COLO829 (cell line): ENCODE measurements at places on chromosomes 6 and 20.

- no peak for DNase-seq
Measured at GRCh38 chr6:87115402-87116135, 20.7 kb upstream of the CGA start.

GRCh38 chr6:104282581-104282980 lies 577.1 kb downstream of the HACE1 start:
- no peak for DNase-seq

GRCh38 chr20:10242166-10242565 lies 23.5 kb downstream of the SNAP25 start:
- DNase-seq: no peak

DNA sequence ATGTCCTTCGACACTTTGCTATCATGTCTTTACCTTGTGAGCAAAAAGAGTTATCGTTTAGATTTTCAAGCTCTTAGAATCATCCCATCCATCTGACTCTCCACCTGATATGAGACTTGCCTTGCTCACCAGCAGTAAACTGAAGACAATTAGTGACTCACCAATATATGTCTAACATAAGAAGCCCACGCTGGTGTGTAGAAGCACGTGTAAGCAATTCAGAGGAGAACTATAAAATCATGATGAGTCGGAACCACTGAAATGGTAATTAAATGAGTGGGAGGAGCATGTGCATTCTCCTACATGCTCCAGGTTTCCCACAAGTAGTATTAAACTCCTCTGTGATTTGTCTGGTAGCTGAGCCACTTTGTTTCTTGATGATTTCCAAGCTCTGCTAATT lies 181.6 kb upstream of the RNF217 start:
- DNase-seq: no peak

GRCh38 chr20:19368351-19368750 lies 155.9 kb downstream of the SLC24A3 start:
- DNase-seq: no peak

GRCh38 chr6:52666071-52666470 lies 4.8 kb upstream of the TMEM14A start:
- DNase-seq: no peak

GRCh38 chr20:19268426-19268825 lies 56.0 kb downstream of the SLC24A3 start:
- DNase-seq: no peak

GRCh38 chr20:20894753-20895152 lies 182.3 kb upstream of the RALGAPA2 start:
- peak; percentile 45 for DNase-seq

DNA sequence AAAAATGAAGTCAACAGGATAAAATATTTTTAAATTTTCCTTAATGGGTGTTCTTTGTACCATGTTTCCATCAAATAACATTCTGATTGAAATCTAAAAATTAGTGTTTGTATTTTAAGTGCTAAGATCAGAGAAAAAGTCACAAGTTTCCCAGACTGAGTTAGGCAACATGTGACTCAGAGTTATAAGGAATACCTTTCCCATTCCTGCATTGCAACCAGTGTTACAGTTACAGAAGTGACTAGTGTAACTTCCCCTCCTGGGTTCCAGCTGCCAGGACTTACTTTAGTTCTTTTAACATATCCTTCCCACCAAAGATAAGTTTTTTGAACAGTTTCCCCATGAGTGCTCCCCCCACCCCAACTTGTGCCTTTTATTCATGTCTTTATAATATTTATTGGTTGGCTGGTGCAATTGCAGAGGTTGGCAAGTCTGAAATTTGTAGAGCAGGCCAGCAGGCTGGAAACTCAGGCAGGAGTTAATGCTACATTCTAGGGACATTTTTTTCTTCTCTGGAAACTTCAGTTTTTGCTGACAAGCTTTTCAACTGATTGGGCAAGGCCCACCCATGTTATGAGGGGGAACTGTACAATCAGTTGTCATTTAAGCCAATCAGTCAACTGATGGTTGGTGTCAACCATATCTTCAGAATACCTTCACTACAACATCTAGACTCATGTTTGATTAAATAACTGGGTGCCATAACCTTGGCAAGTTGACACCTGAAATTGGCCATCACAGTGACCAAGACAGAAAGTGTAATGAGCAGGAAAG lies 22.9 kb upstream of the ESR1 start:
- DNase-seq: no peak

GRCh38 chr6:14707276-14707675 lies 538.6 kb upstream of the JARID2 start:
- no peak for DNase-seq

GRCh38 chr6:99364026-99364425 lies 14.6 kb upstream of the FAXC start:
- no peak for DNase-seq

- no peak for DNase-seq
Measured at GRCh38 chr20:3158968-3159431, 665 bp downstream of the FASTKD5 start.

- DNase-seq: no peak
Measured at GRCh38 chr6:153150371-153150751, 19.3 kb upstream of the RGS17 start.

DNA sequence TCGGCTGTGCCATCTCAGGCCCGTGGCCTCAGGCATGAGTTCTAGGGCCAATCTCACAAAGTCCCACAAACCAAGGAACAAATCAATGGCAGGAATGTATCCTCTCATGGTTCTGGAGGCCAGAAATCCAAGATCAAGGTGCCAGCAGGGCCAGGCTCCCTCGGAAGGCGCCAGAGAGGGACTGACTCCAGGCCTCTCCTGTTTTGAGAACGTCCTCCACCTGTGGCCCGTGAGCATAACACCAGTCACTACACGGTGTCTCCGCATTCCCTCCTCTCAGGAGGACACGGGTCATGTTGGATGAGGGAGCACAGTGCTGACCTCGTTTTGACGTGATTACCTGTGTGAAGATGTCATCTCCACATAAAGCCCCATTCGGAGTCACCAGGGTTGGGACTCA lies 45.0 kb upstream of the SMOC2 start:
- DNase-seq: no peak

- no peak for DNase-seq
Measured at GRCh38 chr6:12916006-12916405, 199.4 kb downstream of the PHACTR1 start.

- DNase-seq: no peak
Measured at GRCh38 chr6:145798530-145798929, 16.1 kb downstream of the FBXO30 start.

- peak; percentile 50 for DNase-seq
Measured at GRCh38 chr6:28218312-28219248, 6.5 kb upstream of the ZSCAN9 start.

DNA sequence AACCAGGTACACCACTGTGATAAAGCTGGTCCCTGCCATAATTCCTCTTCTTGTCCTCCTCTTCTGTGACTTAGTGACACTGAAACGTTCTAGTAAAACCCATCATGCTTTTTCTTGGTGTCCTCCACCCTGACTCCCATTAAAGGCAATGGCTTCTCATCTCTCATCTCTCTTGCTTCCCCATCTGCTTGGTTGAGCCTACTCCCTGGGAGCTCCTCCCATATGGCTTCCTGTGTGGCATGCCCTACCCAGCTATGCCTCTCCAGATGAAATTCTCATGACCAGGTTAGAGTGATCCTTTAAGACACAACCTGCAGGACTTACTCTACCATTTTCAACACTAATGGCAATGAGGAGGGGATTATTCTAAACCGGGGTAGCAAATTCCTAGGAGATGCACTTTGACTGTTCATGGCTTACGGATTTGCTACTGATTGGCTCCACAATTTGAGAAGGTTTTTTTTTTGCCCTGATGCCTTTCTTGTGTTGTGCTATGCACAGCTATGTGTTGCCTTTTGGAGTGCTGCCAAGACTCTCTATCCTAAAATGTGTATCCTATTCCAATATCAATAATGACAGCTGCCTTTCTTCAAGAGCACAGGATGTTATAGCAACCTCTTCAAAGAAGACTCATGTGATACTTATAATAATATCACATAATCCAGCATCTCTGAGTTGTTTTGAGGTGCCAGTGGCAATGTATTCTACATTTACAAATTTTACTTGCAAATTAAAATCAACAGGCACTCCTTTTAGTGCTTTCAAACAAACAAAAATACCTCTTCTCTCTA lies 6.1 kb downstream of the SIRPG start:
- DNase-seq: no peak
